ENCODE measurements at places on chromosomes 5 and 9.

- DNase-seq: no peak
Measured at GRCh38 chr9:13439685-13440476, 160.4 kb upstream of the MPDZ start.

DNA sequence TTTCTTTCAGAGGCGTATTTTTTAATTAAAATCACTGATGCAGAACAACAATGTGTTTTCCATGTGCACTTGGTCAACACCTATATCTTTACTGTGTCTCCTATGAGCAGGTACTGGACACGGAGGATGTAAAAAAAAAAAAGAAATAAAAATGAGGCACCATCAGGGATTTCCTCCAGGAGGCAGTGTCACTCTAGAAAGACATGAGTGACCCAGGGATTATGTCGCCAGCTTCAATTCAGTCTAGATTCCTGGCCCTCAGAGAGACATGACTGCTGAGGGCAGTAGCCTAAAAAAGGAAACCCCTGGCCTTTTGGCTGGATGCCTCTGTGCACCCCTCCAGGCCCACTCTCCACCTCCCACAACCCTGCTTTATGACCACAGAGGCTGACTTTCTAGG, 18.3 kb upstream of the IL33 start:
- no peak for DNase-seq

GRCh38 chr5:116492016-116492623, 82.5 kb downstream of the SEMA6A start:
- no peak for DNase-seq

DNA sequence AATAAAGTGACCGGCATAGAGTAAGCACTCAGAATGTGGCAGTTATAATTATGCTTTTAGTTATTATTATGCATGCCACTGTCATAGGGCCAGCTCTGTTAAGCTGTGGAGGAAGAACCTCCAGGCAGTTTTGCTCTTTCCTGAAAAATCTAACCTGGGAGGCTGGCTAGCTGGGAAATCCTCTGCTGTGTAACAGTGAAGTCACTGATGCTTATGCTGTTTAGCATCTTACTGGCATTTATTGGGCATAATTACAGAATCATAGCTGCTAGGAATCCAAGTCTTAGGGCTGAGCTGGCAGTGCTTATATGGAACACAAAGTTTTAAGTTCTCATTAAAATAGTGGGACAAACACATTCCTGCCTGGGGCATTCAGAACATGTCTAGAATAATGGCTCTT, 5.5 kb upstream of the GSN start:
- no peak for DNase-seq

GRCh38 chr5:95822043-95822541, 434 bp downstream of the GLRX start:
- no peak for DNase-seq

DNA sequence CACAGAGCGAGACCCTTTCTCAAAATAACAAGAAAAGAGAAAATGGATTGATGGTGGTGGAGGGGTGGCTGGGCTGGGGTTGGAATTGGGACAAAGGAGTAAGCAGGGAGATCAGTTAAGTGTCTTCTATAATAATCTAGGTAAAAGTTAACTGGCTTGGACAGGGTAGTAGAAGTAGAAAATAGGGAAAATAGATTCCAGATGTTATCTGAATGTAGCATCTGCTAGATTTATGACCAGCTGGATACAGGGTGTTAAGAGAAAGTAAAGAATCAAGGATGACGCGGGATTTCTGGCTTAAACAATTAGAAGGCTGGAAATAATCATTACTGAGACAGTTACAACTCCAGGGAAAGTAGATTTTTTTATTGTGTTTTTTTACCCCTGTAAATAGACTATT, 13.0 kb downstream of the PPP6C start:
- no peak for DNase-seq

- DNase-seq: no peak
Measured at GRCh38 chr5:50663636-50664035, 2.8 kb upstream of the PARP8 start.

GRCh38 chr5:61184708-61185107, 22.4 kb upstream of the SMIM15 start:
- DNase-seq: no peak

DNA sequence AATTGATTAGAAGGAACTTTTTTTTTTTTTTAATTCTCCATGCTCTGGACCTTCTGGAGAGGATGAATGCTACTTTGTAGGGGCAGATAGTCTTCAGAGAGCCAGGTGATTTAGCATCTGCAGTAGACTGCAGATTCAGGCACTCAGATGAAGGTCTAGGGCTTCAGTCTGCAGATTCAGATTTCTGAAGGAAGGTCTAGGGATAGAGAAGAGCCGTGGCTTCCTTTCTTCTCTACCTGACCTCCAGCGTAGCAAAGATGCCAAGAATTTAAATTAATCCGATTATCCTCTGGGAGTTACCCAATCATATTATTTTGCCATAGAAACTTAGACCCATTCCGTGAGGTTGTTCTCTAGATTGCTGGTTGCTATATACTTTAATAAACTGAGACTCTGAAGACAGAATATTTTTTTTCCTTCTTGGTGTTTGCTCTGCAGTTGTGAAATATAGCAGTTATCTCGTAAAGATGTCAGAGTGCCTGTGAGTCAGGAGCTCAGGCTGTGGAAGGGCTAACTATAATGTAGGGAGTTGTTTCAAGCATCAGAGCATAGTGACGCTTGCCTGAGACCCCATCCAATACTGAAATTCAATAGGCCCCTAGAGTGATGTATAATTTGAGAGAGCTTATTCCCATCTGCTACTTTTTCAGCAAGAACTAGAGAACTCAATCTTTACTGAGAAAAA, 132.7 kb upstream of the SLC12A2 start:
- DNase-seq: no peak

DNA sequence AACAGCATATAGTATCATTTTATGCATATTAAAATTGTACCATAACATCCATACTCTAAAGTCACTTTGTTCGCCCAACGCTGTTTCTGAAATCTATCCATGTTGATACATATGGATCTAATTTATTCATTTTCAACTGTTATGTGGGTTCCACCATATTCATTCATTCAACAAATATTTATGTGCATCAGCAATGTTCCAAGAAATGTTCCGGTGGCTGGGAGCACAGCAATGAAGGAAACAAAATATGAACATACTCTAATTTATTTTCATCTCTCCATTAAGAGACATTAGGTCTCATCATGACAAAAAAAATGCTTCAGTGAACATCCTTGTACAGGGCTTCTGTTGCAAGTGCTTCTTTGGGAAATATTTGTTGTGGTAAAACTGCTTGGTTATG, 75.4 kb downstream of the MARCHF3 start:
- no peak for DNase-seq

DNA sequence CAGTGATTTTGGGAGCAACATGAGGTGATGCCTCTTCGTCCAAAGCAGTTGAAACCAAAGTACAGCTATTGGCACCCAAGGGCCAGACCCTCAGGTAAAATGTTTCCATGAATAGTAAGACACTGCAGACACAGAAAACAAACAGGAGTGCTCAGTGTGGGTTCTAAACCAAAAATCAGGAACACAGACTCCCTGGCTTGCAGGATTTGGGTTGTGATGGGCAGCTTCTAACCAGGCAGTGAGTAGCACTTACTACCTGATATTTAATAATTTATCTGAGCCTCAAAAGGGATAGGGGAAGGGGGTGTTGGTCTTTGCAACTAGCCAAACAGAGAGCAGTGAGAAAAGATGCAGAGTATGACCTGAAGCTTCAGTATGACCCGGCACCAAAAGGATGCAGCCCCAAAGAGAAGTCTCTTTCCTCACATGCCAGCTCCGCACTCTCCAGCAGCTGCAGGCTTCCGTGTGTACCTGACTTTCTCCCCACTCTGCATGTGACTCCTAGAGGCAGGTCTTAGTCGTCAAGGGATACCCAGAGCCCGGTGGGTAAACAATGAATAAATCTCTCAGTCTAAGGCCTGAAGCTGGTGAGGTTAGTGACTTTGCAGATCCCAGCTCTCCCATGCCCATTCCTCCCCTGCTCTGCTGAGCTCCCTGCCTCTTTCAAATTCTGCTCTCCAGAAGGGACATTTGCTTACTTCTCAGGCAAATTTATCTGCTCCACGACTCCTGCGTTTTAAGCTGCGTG, 105.4 kb upstream of the SPOCK1 start:
- no peak for DNase-seq

DNA sequence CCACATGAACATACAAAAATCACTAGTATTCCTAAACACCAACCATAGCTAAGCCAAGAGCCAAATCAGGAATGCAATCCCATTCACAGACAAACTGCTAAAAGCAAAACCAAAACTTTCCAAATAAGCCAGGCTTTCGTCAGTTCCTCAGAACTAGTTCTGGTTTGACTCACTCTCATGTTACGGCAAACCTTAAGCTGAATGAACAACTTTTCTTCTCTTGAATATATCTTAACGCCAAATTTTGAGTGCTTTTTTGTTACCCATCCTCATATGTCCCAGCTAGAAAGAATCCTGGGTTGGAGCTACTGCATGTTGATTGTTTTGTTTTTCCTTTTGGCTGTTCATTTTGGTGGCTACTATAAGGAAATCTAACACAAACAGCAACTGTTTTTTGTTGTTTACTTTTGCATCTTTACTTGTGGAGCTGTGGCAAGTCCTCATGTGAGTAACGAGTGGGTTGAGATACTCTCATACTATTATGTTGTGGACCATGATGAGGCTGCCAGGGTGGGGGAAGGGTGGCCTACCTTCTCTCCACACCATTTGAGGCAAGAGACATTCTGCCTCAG, at the start of gene PDCD1LG2:
PDCD1LG2 (plus strand) TSS at position 172 of the 572 bp plus-strand sequence. CDS start 12,016 bp downstream, outside the sequence.
- no peak for DNase-seq

GRCh38 chr5:34585601-34586104, 70.5 kb upstream of the RAI14 start:
- no peak for DNase-seq

GRCh38 chr5:81207009-81207408, 26.1 kb upstream of the CKMT2 start:
- DNase-seq: no peak
